ENCODE measurements at places on chromosomes 5 and 9. TPM values are rescaled to one million over a fixed set of nuclear protein-coding genes. Genes with fewer than 3 reads are reported as not detected.

DNA sequence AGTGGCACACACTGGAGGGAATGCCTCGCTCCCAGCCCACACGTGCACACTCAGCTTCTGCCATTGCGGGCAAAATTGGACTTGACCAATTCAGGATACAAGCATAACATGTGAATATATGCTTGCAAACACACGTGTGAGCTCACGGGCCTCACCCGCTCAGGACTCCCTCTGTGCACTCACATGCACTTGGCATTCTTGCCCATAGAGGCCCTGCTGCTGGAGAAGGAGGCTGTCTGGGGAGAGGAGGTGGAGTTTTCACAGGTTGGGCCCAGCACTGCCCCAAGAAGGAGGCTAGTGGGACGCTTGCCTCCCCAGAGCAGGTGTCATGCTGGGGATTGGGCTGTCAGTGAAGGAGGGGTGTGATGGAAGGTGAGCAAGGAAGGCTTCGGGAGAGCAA lies 1.7 kb downstream of the MYMK start:
- DNase-seq: no peak

GRCh38 chr5:164002214-164002613 lies 496.8 kb downstream of the MAT2B start:
- DNase-seq: no peak

- no peak for DNase-seq
These were observed 73.9 kb downstream of the WNK2 start for GRCh38 chr9:93257808-93258331.

PLGRKT gene
- 20.3 TPM for total RNA-seq

- no peak for DNase-seq
These were observed 57.6 kb downstream of the OTULIN start for GRCh38 chr5:14721990-14722656.

- DNase-seq: peak; percentile 63
These were observed 69.8 kb downstream of the ICE1 start for GRCh38 chr5:5492087-5492933.

- DNase-seq: no peak
These were observed 100.8 kb upstream of the DHFR start for GRCh38 chr5:80755626-80756025.

PDLIM4 gene
- 97.2 TPM for total RNA-seq

RAI14 gene
- total RNA-seq: 291 TPM
